ENCODE measurements at places on chromosomes 5 and 9.

DNA sequence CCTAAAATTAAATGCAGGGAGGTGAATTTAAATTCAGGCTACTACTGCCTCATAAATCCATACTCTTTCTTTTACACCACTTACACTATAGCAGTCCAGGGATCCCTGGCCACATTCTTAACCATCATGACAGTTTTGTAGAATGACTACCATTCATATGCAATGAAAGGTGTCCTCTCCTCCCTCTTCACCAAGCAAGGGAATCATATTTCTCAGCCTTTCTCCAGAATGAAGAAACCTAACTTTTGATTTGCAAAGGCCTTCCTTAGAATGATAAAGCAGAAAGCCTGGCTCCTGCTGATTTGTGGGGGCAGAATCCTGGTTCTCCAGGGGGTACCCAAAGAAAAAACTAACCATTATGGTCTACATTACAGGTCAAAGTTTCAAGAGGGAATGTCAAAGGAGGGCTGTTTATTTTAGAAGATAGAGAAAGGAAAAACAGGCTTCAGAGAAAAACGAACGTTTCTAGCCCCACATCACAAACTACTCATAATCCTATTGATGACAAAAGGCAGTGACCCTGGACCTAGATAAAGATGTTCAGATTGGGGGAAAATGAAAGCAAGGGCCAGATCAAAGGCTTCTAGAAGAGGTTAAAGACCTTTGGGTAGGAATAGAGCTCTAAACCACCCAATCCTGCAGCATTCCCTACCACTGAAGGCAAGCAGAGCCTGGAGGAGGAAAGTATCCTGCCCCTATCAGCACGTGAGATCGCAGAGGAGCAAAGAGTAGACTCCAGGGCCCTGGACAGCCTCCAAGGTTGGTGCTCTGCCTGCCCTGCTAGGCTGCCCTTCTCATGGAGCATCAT lies 11.5 kb downstream of the WNT8A start:
- no peak for DNase-seq

DNA sequence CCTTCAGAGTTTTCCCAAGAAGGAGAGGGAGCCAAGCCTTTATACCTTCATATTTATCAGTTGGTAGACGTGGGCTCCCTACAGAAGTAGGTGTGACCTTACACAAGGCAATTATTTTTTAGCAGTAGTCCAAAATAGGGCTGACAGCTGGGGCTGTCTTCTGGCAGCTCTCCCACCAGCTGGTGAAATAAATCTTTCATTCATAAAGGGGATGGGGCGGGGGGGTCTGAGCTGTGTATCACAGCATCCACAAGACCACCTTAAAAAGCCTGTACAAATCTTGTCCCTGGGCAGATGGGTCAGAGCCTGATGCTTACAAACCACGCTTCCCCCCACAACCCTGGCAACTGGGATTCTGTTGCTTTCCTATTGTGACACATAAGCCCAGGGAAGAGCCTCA lies 19.7 kb downstream of the CSF2 start:
- DNase-seq, result no peak

DNA sequence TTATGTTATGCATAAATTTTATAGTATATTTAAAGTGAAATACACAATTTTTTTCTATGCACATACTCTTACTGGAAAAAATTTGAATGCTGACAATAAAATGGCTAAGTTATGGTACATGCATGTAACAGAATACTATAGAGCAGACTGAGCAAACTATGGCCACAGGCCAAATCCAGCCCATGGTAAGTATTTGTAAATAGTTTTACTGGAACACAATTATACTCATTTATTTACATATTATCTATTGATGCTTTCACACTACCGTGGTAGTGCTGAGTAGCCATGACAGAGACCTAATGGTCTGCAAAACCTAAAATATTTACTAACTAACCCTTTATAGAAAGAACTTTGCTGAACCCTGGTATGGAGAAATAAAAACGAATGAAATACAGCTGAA lies 45.7 kb downstream of the TEX10 start:
- no peak for DNase-seq

GRCh38 chr9:130433168-130433946 lies 11.4 kb upstream of the ASS1 start:
- DNase-seq, result peak; percentile 23

- no peak for DNase-seq
Measured at GRCh38 chr5:34740389-34740806, 84.3 kb downstream of the RAI14 start.

DNA sequence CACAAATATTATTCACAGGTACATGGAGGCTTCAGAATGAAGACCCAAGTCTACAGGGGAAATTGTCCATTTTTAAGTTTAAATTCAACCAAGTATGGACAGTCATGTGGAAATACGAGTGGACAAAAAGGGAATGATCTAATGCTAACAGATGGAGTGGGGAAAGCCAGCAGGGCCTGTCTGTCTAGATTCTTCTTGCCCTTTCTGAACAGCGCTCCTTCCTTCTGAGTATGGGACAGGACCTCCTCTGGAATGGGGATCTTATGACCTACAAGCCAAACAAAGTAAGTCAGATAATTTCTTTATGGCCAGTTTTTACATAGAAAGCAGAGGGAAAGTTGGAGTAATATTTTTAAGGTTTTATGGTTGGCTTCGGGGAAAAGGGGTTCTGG lies 119.8 kb upstream of the NEK6 start:
- no peak for DNase-seq

DNA sequence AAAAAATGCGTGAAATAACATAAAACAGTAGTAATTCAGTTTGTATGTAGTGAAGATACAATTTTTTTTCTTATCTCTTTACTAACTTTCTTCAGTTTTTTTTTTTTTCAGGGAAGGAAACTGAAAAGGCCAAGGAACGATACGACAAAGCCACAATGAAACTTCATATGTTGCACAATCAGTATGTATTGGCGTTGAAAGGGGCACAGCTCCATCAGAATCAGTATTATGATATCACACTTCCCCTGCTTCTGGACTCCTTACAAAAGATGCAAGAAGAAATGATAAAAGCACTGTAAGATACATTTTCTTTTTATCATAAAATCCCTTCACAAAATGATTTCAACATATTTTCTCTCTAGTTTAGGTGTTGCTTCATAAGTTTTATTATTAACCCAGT lies 120.0 kb downstream of the FER start:
- DNase-seq, result no peak

- DNase-seq, result no peak
Measured at GRCh38 chr5:124554746-124555578, 191.5 kb downstream of the ZNF608 start.

DNA sequence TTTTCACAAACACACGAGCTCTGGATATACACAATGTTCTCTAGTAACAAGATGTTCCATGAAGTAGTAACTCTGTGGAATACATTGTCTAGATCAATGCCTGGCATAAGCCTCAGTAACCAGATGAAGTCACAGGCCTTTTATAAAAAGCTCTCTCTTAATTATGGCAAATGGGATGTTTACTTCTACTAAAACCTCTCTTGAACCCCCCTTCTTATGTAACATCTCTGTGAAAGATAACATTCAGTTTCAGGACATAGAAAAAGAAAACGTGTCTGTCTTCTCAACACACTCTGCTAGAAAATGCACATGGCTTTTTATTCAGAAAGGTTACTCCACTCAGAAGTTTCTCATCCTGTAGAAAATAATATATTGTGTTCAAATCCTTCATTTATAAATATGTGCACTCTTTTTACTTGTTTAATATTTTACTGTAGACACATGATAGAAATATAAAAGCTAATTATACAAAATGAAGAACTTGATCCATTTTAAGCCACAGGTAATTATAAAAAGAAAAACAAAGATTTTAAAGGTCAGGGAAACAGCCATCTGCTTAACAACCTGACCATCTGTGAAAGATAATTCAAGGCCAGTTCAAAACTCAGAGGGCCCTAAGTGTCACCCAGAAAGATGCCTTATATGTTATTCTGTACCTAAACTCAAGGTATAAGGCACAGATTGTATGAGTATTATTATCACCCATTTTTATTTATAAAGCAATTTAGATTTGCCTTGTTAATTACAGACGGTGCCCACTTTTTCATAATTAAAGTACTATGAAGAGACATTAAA lies 812.0 kb downstream of the CDH18 start:
- DNase-seq, result no peak

DNA sequence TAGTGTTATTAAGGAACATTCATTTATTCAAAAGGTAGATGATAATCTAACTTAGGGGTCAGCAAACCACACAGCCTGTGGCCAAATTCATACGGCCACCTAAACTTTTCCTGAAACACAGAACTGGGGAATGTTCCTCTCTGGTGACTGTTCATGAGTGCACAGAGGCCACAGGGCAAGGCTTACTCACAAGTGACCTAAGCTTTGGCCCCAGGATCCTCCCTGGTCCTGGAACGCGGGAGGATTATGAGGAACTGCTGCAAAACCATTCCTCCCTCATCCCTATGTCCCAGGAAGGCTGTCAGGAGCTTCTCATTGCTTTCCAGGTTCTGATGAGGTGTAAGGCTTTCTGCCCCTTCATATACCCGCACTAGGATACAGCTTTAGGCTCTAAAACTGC lies 397.6 kb downstream of the SEMA5A start:
- DNase-seq, result no peak

DNA sequence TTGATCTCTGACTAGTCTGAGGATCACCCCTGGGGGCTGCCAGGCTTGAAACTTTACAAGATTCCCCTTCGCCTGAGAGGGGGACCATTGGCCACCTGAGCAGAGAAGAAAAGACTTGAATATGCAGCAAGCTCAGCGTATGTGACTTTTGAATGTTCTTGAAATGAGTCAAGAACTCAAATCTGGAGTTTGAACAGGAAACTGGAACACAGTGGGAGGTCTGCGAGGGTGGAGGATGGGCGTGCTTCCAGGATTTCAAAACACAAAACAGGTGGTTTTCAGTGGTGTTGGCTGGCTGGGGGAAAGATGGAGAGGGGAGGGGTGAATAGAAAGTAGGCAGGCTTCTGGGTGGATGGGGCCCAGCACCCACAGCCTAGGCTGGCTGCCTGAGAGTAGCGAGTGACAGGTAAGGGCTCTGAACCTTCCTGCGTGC lies 40.6 kb downstream of the TMEM174 start:
- DNase-seq, result no peak

DNA sequence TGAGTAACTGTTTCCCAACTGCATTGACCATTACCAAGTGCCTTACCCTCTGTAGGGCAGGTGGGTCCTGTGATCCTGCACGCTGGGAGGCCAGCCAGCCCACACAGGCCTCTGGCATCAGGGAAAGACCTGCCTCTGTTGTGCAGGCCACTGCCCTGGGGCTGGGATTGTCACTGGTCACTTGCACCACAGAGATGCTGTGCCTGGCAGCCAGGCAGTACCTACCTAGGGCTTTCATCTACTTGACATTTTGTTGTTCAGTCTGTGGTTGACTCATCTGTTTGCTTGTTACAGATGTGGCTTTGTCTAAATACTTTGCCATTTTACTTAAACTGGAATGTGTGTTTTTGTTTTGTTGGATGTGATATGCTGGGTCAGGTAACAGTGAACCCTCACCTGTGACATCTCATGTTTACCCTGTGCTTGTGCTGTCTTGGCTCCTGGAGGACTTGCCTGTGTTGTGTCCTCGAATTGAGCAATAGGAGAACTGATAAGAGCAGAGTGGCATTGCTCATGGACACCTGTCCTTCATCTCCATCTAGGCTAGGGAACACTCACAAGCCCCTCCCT lies 32.8 kb downstream of the SECISBP2 start:
- no peak for DNase-seq

GRCh38 chr5:170397059-170397458 lies 7.9 kb upstream of the KCNMB1 start:
- no peak for DNase-seq

GRCh38 chr5:39405083-39405843 lies 19.5 kb downstream of the DAB2 start:
- no peak for DNase-seq

GRCh38 chr5:43042626-43043399 lies 2.7 kb upstream of the ANXA2R start:
- DNase-seq, result no peak

- DNase-seq, result no peak
Measured at GRCh38 chr5:95741458-95741857, 10.3 kb downstream of the RHOBTB3 start.

- no peak for DNase-seq
Measured at GRCh38 chr9:68627104-68627503, 77.9 kb upstream of the PIP5K1B start.

DNA sequence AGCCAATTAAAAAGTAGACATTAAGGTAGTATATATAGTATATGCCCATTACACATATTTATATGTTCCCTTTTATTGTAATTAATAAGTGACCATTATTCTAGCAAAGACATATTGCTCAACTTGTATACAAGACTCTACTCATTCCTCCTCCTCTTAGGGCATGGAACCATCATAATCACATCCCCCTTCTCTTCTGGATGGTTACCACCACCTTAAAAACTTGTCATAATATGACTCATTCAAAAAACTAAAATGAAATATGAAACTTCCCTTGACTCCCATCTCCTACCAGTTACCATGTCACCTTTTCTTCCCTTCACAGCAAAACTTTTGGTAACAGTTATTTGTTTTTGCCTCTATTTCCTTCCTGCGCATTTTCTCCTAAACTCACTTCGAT lies 438.7 kb downstream of the KDM4C start:
- DNase-seq, result no peak

DNA sequence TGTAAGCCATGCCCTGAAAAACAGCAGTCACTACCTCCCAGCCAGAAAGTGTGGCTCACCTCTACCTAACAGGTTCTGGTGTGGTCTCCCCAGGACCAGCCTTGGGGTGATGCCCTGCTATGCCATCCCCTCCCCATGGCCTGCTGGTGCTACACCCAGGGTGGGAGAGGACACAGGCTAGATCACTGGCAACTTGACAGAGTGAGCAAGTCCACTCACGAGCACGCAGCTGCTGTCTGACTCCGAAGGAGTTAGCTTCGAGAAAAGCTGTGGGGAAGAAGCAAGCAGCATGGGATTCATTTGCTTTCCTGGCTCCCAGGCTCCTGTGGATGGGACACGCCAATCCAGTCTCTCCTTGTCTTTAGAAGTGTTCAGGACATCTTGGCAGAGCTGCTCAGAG lies 102.2 kb downstream of the COL5A1 start:
- no peak for DNase-seq

DNA sequence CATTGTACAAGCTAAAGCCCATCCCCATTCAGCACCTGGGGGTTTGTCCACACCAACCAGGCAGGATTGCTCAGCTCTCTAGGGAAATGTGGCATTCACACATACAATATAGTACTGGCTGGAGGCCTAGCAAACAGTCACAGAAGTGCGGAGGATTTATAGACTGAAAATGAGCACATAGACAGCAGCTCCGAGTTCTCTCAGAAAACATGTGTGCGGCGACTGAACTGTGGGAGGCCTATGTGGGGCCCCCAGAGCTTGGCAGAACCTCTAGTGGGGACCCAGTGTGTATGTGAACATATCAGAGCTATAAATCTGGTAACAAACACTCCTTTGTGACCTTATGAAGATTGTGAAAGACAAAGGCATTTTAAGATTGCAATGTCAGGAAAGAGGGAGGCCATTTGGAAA lies 431.1 kb downstream of the DTWD2 start:
- no peak for DNase-seq

DNA sequence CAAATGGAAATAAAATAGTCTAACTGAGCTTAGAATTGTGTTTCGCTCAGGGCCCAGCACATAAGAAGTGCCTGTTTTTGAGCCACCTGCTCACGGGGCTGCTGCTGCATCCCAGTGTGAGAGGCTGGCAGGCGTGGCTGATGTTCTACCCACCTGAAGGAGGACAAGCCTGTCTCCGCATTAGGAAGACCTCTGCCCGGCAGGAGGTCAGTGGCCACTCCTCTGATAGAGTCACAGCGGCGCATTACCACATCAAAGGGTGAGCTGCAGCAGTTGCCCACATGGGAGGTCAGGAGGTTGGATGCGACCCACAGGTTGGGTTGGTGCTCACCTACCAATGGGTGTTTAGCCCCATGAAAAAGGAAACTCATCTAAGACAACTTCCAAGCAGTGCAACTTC lies 3.7 kb upstream of the SLC6A7 start:
- DNase-seq, result no peak

GRCh38 chr5:2143646-2144353 lies 261.1 kb upstream of the IRX4 start:
- DNase-seq, result no peak

Data from stimulated activated CD8-positive, alpha-beta memory T cell treated with anti-CD3 and anti-CD28 coated beads, Interleukin-15, amount 100 ng/mL, for 24 hours (primary cell).